ENCODE measurements at places on chromosomes 2 and 18.
A peak's percentile ranks its signal among the peaks of the same experiment; 100 is the strongest.

DNA sequence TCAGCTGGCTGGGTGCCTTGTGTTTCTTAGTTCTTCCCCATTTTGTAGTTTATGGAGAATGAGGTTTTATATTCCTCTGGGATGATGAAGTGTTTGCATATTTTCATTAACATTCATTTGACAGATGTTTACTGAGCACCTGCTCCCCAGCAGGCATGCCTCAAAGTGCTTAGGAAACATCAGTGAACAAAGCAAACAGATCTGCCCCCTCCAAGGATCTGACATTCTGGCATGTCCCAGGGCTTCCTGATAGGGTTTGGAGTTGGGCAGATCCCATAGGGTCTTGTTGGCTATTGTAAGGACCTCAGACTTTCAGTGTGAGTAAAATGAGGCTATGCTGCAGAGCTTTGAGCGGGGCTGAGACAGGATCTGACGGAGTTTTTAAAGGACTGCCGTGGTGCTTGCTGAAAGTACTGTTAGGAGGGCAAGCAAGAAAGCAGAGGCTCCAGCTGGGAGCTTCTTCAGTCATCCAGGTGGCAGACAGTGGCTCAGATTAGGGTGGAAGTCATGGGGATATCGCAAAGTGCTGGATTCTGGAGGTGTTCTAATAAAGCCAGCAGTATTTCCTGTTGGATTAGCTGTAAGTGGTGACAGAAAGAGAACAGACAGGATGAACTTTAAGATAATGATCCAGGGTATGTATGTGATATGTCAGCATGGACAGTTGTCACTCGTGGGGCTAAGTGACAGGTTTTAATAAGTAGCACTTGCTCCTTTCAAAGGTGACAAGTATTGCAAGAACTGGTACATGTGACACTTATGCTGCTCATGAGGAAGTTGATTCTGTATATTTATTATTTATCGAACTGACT lies 11.3 kb upstream of the IAH1 start:
- DNase-seq = no peak

DNA sequence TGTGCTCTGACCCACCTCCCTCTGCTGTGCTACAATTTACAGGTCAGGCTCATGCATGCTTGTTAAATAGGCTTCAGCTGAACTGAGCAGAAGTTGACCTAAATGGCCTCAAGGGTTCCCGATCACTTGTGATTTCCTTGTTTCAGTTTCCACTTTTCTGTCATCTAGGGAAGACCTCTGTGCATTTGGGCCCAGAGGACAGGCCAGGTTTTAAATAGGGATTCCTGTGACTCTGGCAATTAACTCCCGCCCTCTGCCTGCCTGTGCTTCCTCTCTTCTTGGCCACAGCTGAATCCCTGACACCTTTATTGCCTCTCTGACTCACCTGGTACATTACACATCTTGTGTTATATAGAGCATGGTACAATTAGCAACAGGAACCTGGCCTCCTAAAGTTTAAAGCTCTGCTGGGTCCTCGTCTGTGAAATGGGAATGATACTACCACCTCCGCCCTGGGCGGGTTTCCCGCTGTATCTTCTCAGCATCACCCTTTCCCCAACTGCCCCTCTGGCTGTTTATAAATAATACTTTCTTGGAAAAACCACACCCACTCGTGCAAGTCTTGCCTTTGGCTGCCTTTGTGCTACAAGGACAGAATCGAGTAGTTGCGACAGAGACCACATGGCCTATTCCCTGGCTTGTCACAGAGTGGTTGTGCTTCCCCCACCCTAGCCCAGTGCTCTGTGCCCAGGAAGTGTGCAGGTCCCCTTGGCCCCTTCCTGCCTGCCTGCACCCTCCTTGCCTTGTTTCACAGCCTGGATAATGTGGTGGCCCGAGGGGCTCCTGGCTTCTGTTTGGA lies 7.9 kb downstream of the CABLES1 start:
- peak; percentile 83 for DNase-seq

GRCh38 chr2:16716024-16716423 lies 50.4 kb upstream of the CYRIA start:
- DNase-seq = no peak

DNA sequence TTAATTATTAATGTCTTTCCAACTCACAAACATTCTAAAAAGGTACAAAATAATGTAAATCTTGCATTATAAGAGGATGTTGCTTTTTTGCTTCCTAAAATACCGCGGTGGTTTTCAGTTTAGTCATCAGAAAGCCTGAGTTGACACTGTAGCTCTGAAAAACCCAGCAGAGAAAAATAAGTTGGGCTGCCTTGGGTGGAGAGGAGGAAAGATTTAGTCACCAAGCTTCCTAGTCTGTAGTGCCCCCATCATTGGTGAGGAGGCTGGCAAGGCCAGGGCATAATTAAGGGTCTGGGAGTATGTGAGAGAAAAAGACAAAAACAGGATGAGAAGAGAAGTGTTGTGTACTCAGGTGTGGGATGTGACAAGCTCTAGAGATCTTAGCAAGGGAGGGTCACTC lies 5.7 kb downstream of the PTPRM start:
- DNase-seq = no peak

- DNase-seq = peak; percentile 70
These were observed 467.7 kb upstream of the CELF4 start for GRCh38 chr18:38033282-38033681.

DNA sequence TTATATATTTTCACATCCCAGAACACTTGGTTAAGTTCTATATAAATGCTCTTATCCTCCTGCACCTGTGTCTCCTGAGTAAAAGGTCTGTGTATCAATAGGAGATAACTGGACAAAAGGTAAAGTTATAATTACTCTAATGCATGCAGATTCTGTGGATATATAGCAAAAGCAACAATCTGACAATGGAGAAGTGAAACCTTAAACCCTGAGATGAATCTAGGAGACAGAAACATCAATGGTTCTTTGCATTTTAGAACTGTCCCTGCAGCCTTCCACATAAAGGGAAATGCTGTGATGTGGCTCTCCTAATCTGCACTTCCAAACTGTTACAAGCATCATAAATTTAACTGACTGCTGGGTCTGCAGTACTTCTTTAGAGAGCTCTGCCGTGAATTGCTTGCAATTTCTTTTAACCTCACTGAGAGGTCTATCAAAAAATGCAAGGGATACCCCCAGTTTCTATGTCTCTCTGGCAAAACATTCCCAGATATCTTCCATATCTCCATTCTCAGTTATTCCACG lies 42.8 kb upstream of the FSIP2 start:
- DNase-seq = no peak

GRCh38 chr2:134932864-134933526 lies 14.4 kb downstream of the CCNT2 start:
- no peak for DNase-seq

DNA sequence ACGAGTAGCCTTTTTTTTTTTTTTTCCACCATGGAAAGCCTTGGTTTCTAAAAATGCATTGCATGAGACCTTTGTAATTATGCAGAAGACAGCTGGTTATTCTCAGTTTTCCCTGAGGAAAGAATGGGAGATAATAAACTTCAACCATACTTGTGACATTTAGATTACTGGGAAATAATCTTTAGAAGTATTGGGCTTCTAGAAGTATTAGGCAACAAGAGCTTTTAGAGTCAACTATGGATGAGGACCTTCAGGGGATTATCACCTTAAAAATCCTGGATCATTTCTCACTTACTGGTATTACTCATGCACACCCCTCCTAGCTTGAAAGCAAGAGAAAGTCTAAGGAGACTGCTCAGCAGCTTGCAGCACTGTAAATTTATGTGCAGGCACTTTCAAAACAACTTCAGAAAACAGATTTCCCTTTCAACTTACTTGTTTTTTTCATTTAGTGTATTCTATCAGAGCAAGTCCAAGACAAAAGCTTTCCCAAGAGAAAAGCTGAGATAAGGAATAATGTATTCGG lies 175.9 kb downstream of the NRXN1 start:
- no peak for DNase-seq

- DNase-seq = no peak
These were observed 115.3 kb downstream of the METTL8 start for GRCh38 chr2:171318463-171318934.

- no peak for DNase-seq
These were observed 228.9 kb downstream of the CELF4 start for GRCh38 chr18:37336568-37337285.

DNA sequence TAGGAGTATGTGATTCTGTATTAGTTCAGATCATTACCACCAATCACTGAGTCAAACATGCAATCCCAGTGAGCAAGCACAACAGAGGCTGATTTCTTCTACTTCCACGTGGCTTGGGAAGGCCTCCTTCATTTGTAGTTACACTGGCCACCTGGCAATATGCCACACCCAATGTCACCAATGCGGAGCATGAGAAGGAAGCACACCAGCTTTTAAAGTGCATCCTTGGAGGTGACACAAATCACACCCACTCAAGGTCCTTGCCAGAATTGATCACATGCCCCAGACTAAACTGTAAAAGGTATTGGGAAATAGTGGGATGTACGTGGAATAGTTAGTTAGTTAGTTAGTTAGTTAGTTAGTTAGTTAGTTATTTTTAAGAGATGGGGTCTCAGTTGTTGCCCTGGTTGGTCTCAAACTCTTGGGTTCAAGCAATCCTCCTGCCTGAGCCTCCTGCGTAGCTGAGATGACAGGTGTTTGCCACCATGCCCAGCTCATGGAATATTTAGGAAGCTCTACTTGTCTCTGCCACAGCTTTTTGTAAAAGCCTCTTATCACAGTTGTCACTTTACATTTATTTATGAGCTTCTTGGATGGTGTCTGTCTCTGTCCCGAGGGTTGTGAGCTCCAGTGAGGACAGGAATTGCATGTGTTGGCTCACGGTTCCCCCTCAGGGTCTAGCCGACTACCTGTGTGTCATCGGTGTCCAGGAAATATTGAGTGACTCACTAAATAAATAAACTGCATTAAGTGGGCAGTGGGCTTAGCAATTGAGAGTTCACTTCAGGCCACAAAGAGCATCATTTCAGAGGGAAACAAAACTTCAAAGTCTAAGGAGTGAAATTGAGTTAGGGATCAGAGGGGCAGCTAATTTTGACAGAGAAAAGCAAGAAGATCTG lies 28.1 kb upstream of the CAB39 start:
- DNase-seq = peak; percentile 92

DNA sequence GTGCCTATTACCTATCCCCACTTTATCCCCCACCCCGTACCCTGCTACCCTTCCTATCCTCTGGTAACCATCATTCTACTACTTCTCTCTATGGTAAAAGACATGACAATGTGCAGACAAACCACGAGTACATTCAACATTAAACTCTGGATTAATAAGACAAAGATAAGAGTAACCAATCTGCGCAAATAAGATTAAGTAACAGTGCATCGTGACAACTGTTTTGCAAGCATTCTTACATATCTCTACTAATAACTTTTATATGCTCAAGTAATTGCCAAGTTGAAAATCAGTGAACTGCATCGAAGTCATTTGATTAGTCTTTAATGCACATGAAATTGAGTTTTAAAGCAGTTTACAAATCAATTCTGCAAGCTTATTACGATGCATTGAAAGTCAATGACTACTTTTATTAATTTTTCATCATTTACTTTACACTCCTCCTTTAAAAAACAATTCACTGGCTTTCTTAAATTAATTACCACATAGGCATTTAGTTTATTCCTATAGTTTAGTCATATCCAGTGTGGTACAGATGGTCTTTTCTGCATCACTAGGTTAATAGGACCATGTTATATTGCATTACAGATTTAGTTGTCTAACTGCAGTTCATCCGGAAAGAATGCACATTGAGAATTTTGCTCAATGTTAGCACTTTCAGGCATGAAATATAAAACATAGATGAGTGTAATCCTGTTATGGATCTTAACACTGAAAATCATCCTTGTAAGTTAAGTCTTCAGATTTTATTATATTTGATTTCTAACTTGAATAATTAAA lies 178.1 kb downstream of the GCA start:
- DNase-seq = no peak

GRCh38 chr2:184413671-184414229 lies 184.6 kb upstream of the ZNF804A start:
- no peak for DNase-seq

DNA sequence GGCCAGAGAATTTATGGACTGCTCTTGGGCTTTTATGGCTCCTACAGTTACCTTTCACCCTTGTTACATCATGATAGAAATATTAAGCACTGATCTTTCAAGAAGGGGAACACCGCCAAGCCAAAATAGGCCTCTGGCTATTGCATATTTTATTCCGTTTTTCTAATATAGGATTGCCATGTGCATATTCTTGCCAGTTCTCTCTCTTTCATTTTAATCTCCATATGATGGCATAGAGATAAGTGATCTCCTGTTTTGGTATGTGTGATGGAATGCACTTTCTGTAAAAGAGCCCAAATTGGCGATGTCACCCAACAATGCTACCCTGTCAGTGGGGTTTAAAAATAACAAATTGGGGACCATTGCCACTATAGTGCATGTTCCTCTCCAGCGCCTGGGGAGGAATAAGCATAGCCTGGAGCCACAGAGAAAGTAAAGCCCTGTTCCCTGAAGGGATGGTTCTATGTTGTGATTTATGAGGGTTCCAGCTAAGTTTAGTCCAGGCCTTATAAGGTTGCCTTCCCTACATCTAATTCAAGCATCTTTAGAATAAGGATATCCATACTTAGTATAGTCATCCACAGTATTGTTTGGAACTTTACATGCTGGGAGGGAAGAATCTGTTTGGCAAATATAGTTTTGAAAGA lies 26.9 kb downstream of the CMPK2 start:
- no peak for DNase-seq

- no peak for DNase-seq
These were observed 275.2 kb upstream of the LRRTM1 start for GRCh38 chr2:80579756-80580155.

GRCh38 chr2:74426181-74426758 lies 4.7 kb downstream of the WDR54 start:
- DNase-seq = no peak

DNA sequence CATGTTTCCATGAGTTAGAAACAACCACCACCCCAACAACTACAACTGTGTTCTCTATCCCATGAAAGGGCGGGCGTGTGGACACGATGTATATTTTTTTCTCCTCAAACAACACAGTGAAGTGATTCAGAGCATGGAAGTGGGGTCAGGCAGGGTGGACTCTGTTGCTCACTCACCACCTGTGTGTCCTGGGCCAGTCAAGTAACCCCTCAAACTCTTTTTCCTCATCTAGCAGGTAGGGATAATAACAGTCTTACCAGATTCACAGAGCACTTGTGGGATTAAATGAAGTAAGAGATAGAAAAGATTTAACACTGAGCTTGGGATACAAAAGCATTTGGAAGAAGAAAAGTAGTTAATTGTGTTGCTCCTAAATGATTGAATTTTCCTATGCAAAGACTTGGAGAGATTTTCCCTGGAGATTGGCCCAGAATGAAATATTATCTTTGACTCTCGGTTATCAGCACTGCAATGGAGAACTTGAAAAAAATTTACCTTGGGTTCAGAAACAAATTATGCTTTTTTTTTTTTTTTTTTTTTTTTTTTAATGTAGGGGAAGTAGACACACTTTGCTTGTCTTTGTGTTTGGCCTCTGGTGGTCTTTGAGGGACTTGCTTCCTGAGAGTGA lies 161.9 kb upstream of the EPAS1 start:
- peak; percentile 18 for DNase-seq

DNA sequence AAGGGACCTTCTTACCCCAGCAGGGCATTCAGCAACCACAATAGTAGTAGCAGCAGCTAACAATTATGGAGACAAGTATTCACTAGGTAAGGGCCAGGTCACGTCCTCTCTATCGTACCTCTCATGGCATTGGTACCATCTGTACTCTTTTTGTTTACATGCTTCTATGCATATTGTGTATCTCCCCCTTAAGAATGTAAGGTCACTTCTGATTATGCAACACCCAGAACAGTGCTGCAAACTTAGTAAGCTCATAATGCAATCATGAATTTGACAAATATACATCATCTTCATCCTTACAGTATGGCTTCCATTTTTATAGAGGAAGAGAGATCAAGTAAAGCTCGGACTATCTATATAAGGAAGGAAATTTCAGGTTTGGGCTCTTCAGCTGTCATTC lies 46.1 kb downstream of the SPRED2 start:
- DNase-seq = no peak
